ENCODE measurements at places on chromosomes 16 and 17.

DNA sequence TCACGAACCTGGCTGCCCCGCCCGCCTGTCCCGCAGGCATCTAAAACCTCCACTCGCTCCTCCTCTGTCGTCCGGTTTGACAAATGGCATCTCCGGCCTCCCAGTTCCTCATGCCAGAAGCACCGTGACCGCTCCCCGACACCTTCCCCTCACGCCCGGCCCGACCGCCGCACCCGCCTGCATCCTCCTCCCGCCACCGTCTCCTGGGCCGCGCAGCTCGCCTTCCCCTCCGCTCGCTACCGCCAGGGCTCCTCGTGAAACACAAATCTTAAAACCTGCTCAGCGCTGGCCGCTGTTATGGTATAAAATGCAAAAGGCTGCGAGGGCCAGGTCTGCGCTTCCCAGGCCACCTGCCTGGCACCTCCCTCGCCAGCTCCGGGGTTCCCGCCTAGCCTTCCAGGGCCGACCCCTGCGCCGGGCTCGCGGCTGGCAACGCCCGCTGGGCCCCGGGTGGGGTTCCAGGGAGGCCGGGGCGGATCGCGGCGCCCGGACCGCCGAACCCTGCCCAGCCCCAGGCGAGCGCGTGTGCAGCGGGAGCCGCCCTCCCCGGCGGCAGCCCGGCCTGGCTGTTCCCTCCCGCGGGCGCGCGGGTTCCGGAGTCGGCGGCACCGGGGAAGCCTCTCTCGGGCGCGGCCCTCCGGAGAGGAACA is 488 bp downstream of the SPSB3 start:
- no peak for DNase-seq

DNA sequence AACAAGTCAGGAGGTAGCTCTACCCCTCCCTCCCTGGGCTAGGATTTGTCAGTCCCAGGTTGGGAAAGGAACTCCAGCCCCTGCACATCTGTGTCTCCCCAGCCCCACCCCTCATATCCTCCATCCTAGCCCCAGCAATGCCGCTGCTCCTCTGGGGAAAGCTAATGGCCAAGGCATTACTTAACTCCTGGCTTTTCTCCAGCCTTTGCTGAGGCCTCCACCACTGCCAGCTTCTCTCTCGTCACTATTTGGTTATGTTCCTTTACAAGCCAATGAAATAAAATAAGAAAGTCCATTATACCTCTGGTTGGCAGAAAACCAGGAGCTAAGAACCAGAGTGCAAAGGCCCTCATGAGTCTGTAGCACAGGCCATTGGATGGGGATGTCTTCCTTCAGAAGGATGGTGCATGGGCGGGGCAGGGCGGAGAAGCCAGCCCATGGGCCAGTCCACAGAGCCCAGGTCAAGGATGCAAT is 171.0 kb downstream of the CCDC182 start:
- DNase-seq = peak; percentile 62

DNA sequence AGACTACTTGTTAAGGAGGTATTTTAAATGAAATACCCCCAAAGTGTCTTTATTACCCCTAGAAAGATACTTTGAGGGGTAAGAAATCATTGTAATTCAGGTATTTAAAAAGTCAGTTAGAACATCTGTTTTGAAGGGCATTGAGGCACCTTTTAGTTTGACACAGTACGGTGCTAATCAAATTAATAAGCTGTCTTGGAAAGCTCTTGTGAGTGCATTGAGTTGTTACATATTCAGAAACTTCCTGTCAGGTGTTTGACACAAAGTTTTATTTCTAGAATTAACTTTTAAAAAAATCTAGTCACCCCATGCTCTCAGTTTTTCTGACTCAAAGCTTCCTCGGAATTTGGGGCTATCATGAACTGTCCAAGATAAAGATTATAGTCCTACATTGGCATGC is 4.6 kb downstream of the RBBP6 start:
- DNase-seq = no peak

DNA sequence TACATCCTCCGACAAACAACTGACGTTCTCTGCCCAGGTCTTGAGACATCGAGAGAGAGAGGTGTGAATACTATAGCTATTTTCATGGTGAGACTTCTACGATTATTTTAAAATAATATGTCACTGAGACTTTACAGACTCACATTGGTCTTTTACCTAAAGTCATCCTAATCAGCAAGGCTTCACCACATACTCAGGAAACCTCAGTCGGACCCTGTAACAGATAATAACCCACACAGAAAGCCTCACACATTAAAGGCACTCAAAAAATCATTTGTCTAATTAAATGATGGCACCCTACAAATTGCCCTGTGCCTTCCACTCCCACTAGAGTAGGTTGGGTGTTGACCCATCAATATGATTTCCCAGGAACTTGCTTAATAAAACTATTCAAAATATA is 19.8 kb upstream of the SLC39A11 start:
- no peak for DNase-seq

DNA sequence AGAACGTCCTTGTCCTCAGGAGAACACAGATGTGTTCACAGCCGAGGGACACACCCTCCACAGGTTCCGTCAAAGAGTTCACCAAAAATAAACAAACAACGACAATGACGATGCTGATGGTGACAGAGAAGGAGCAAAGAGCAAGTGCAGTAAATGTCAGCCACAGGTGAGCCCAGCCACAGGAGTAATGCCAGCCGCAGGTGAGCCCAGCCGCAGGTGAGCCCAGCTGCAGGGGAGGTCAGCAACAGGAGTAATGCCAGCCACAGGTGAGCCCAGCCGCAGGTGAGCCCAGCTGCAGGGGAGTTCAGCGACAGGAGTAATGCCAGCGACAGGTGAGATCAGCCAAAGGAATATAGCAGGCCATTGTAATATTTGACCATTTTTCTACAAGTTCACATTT is 315.2 kb downstream of the FOXL1 start:
- DNase-seq = no peak

- DNase-seq = no peak
Observed at GRCh38 chr17:7888184-7888920, at the start of gene CHD3. TSS of gene CHD3 (plus strand) at chr17:7888789. CDS start at chr17:7889001, 212 bp downstream.

DNA sequence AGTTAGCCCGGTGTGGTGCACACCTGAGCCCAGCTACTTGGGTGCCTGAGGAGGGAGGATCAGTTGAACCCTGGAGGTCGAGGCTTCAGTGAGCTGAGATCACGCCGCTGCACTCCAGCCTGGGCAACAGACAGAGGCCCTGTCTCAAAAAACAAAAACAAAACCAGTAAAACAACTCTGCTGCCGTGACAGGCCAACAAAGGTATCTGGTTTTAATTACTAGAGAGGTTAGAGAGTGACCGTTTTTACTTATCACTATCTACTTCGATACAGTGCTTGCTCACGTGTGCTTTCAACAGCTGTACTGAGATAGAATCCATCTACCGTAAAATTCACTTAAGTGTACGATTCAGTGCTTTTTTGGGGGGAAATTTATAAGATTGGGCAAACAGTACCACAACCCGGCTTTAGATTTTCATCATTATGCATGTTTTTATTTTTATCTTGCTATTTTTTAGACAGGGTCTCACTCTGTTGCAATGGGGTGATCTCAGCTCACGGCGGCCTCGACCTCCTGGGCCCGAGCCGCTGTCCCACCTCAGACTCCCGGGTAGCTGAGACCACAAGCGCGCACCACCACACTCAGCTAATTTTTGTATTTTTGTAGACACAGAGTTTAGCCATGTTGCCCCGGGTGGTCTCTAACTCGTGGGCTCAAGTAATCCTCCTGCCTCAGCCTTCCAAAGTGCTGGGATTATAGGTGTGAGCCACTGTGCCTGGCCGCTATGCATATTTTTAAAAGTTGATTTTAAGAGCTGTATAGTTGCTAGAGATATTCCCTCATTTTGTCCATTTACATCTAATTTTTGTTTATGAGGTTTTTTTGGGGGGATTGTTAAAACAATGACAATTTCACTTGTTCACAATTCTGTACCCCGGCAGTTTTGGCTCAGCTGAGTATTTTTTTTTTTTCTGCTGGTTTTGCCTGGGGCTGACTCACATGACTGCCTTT is 30.9 kb downstream of the SERPINF1 start:
- DNase-seq = no peak

DNA sequence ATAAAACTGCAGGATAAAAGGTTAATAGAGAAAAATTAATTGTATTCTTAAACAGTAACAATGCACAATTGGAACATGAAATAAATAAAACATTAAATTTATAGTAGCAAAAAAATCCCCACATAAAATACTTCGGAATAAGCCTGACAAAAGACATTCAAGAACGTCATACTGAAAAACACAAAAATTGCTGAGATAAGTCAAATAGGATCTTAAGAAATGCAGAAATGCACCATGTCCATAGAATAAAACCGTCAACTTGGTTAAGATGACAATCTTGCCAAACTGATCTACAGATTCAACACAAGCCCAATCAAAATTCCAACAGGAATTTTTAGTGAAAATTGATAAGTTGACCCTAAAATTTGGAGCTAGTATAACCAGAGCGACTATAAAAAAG is 76.6 kb downstream of the TBC1D16 start:
- no peak for DNase-seq

Measured in skeletal muscle cell (primary cell).